ENCODE measurements at places on chromosomes 4 and X.

DNA sequence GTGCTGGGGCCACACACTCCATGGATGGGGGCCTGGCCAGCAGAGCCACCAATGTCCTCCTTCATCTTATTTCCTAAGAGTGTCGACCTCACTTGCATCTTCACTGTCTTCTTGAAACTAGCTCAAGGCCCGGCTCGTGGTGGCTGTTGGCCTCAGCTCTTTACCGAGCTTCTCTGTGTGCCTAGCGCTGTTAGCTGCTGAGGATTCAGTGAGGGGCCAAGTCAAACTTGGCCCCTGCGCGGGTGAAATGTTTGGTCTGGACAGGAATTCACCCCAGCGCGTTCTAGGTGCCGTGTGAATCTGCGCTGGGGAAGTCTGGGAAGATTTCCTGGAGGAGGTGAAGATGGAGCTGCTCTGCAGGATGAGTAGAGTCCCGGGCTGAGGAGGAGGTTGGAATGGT, 8.5 kb downstream of the SORCS2 start:
- DNase-seq, result no peak

- no peak for DNase-seq
Measured at GRCh38 chr4:604131-604530, 21.2 kb upstream of the PDE6B start.

GRCh38 chr4:8303485-8304281, 34.1 kb downstream of the HTRA3 start:
- DNase-seq, result no peak

DNA sequence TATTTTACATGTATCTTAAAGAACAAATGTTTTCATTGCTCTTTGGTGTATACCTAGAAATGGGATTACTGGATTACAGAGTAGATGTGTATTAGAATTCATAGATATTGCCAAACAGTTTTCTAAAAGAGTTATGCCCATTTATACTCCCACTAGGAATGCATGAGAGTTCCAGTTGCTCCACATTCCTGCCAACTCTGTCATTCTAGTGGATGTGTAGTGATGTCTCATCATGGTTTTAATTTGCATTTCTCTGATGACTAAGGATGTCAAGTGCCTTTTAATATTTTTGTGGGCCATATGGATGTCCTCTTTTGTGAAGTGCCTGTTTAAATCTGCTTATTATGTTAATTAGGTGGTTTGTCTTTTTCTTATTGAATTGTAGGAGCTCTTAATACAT, 65.6 kb upstream of the BMP2K start:
- no peak for DNase-seq

- DNase-seq, result no peak
Measured at GRCh38 chr4:6239968-6240367, 29.7 kb upstream of the WFS1 start.

- DNase-seq, result no peak
Measured at GRCh38 chrX:118498351-118498750, 2.7 kb downstream of the DOCK11 start.

DNA sequence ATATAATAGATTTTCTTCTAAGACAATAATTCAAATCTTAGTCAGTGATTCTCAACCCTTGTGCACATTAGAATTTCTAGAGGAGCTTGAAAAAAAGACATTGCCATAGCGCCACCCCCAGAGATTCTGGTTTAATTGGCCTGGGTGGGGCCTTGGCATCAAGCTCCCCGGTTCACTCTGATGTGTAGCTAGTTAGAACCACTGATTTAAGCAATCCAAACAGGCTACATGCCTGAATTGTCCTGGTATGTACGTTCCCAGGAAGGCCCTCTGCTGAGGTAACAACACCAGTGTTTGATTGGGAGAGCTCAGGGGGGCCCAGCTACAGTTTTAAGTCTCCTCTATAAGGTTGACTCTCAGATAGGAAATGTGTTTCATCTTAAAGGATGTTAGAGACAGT, 1.3 kb upstream of the ATP10D start:
- DNase-seq, result no peak

GRCh38 chr4:107799669-107800450, 24.9 kb upstream of the SGMS2 start:
- no peak for DNase-seq

GRCh38 chr4:96063639-96064038, 223.7 kb downstream of the PDHA2 start:
- no peak for DNase-seq

GRCh38 chrX:130793975-130794374, 109.0 kb downstream of the ENOX2 start:
- no peak for DNase-seq

GRCh38 chr4:142519342-142519741, 326.8 kb downstream of the INPP4B start:
- no peak for DNase-seq

DNA sequence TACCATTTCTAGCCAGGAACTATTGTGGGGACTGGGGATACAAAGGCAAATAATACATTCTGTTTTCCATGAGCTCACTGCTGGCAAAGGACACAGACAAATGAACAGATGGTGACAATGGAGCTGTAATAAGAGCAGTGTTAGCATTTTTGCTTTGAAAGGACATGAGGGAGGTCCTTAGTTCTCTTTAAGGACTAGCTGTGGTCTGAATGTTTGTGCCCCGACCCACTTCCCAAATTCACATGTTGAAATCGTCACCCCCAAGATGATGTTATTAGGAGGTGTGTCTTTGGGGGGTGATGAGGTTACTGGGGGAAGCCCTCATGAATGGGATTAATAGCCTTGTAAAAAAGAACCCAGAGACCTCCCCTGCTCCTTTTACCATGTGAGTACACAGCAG, 30.3 kb downstream of the CCNG2 start:
- DNase-seq, result no peak

DNA sequence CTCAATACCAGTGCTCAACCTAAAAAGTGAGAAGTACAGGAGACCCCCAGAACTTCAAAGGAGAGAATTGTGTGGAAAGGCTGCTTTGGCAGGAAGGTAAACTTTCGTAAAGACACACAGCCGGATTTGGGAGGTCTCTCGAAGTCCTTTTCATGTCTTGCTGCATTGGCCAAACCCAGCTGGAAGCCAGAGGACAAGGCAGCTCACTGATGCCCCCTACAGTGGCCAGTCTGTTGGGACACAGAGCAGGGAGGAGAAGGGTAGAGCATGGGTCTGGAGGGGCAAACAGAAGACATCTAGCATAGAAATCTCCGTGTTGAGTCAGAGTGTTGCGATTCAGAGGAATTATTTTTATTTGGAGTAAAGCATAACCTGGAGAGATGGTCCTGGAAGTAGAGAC, 198.9 kb downstream of the ANK2 start:
- DNase-seq, result no peak

DNA sequence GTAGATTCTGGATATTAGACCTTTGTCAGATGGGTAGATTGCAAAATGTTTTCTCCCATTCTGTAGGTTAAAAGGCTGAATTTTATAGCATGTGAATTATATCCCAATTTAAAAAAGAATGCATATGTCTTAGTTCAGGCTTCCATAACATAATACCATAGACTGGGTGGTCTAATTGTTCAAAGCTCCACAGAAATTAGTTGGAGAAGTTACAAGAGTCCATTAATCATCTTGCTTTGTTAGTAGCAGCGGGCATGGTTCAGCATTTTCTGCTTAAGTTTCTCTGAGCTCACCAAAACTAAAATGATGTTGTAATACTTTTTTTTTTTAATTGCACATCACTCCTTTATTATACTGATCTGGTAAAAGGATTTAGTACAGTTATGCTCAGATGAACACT, 1.8 kb downstream of the PGAM4 start:
- no peak for DNase-seq

- DNase-seq, result no peak
Measured at GRCh38 chrX:104282166-104282725, 27.5 kb upstream of the ESX1 start.

DNA sequence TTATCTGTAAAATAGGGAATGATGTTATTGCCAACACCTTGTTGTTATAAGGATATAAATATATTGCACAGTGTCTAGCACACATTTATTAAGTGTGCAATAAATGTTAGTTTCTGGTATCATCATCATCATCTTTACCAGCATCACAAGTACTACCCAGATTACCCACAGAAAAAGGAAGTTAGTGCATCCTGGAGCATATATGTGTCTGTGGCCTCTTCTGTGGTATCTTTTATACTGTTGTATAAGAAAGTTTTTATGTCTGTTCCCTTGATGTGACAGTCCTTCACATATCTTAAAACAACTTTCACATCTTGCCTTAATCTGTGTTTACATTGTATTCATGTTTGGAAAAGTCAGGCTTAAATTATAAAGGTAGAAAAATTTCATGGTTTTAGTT, 10.0 kb downstream of the EXOSC9 start:
- no peak for DNase-seq

GRCh38 chrX:68571292-68571609, 72.4 kb downstream of the YIPF6 start:
- no peak for DNase-seq
